Tibial artery (tissue), 4 donors: ENCODE measurements at places on chromosomes 5 and 9.

DNA sequence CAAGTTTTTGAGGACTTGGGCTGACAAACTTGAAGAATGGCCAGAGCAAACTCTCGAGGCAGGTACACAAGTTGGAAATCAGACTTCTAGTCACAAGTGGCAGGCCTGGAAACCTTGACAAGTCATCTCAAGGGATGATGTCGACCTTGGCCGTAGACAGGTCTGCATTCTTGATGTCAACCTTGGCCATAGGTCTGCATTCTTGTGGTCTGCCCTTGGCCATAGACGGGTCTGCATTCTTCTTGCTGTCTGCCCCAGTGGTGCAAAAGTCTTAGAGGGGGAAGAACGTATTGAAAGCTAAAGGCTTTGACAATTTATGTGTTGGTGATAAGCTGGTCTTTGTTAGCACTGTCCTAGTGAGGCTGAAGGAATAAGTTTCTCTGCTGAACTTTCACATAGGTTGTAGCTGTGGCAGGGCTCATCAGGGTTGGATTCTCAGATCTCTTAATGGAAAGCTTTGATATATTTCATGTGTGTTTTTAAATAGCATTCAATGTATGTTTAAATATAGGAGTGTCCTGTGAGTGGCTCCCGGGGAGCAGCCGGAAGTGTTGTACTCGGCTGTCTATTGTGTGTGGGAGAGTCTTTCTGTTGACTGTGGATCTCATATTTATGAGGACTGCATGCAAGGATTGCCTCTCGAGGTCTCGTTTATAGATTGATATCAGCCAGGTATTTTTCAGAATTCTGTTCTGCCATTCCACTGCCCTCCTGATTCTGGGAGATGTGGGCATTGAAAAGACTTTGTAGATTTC is 27.0 kb downstream of the SUB1 start:
- DNase-seq: no peak

DNA sequence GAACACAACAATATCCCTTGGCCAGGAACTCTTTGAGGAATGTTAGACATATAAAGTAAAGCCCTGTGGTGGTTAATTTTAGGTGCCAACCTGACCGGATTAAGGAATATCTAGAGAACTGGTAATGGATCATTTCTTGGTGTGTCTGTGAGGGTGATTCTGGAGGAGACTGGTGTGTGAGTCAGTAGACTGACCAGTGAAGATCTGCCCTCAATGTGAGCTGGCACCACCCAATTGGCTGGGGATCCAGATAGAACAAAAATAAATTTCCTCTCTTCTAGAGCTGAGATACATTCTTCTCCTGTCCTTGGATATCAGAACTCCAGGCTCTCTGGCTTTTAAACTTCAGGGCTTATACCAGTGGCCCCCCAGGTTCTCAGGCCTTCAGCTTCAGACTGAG is 56.2 kb upstream of the TNPO1 start:
- no peak for DNase-seq

- DNase-seq: no peak
Measured at GRCh38 chr5:55925181-55925580, 69.6 kb downstream of the IL6ST start.

GRCh38 chr5:154677921-154678320 is 77.3 kb upstream of the LARP1 start:
- no peak for DNase-seq

DNA sequence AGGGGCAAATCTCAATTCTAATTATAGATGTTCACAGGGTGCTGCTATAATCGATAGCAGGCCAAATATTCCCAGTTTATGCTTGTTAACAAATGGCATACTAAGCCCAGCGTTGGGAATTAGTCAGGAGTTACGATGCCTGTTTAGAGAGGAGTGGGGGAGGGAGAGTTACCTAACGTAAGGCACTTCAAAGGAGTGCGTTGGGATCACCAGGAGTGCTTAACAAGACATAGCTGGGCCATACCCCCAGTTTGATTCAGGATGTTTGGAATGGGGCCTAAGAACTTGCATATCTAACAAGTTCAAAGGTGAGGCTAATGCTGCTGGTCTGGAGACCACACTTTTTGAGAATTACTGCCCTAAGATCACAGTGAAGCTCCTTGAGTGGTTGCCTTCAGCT is 14.5 kb upstream of the SRP19 start:
- no peak for DNase-seq

GRCh38 chr5:54257366-54258118 is 52.8 kb downstream of the ARL15 start:
- DNase-seq: no peak

DNA sequence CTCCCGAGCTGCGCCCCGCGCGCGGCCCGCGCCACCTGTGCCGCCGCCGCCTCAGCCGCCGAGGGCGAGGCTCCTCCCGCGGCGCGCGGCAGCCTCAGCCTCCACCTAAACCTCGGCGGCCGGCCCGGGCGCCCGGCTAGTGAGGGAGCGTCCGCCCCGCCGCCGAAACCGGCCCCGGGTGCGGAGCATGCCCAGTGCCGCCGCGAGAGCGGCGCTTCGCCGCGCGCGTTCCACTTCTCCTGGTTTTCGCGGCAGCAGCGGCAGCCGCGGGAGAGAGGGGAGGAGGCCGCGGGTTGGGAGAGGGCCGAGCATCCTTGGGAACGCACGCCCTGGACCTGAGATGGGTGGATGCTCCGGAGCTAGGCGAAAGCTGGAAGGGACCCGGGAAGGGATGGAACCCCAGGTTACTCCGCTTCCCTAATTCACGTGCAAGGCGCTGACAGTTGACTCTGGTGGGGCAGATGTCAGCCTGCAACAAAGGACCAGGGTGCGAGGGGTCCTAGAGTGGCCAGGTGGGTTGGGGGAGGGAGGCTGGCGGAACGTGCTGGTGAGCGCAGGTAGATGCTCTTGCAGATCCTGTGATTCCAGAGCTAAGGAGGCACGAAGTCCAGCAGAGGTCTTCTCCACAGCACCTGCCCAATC is at the start of gene CTNND2:
CTNND2 (minus strand) TSS at position 182 of the 642 bp plus-strand sequence. CDS start 593 bp downstream, outside the sequence.
- DNase-seq: no peak

- peak; percentile 77 for DNase-seq
Measured at GRCh38 chr9:131289301-131290035, at the start of gene PLPP7. Gene PLPP7 (plus strand): TSS chr9:131289723. CDS start chr9:131289998, 275 bp downstream.

GRCh38 chr5:81703840-81704239 is 47.1 kb downstream of the SSBP2 start:
- DNase-seq: no peak

GRCh38 chr5:90473396-90474234 is 956 bp downstream of the MBLAC2 start:
- peak; percentile 71 for DNase-seq
